MCF 10A (cell line): ENCODE measurements at places on chromosomes 7 and 10.
A peak's percentile ranks its signal among the peaks of the same experiment; 100 is the strongest.

DNA sequence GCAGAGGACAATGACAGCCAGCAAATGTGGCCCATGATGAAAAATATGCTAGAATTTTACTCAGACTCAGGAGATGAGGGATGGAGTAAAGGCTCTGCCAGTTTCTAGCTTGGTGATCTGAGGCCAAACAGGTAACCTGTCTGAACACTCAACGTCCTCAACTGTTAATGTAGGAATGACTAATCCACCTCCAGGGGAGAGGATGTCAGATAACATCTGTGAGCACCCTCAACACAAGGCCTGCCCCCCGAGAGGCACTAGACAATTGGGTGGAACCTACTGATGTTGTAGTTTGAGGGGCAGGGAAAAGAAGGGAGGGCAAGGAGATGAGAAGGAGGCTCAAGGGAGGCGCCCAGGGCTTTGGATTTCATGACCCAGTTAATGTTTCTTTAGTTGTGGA is 445.1 kb downstream of the PLXNA4 start:
- no peak for DNase-seq

GRCh38 chr7:137342265-137342664 is 1.3 kb downstream of the PTN start:
- DNase-seq: no peak

DNA sequence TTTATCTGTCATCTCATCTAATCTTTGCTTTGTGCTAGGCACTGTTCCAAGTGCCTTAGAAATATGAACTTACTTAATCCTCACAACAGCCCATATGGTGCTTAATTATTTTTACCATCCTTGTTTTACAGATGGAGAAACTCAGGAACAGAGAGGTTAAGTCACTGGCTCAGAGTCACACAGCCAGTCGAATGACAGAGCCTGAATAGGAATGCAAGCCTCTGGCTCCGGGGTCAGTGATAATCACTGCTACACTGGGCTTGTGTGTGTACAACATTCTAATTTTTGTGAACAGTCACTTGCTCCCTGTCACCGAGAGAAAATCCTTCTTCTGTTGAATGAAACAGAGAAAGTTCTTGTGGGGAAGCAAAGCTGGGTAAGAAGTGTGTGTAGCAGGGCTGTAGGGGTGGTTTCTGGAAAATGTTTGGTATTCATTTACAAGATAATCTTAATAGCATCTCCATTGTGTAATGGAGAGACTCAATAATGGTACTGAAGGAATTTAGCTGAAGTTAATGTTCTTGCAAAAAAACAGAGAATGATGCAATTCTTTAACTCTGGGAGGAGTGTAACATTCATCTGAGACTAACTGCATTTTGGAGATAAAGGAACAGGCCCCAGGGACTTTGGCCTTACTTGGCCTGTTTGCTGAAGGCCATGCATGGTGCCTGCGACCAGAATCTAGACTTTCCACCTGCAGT is 290.6 kb downstream of the FRMD4A start:
- DNase-seq: no peak

GRCh38 chr7:139494835-139495579 is 11.5 kb upstream of the KLRG2 start:
- DNase-seq: no peak

- peak; percentile 47 for DNase-seq
Measured at GRCh38 chr7:27142580-27143022, 880 bp downstream of the HOXA5 start.

GRCh38 chr10:81784111-81784597 is 90.8 kb upstream of the NRG3 start:
- DNase-seq: no peak

- DNase-seq: no peak
Measured at GRCh38 chr10:34029455-34029854, 695.0 kb upstream of the NRP1 start.

- peak; percentile 80 for DNase-seq
Measured at GRCh38 chr10:46033602-46034011, 3.2 kb upstream of the NCOA4 start.

GRCh38 chr7:39615350-39615975 is 7.9 kb upstream of the RALA start:
- no peak for DNase-seq

DNA sequence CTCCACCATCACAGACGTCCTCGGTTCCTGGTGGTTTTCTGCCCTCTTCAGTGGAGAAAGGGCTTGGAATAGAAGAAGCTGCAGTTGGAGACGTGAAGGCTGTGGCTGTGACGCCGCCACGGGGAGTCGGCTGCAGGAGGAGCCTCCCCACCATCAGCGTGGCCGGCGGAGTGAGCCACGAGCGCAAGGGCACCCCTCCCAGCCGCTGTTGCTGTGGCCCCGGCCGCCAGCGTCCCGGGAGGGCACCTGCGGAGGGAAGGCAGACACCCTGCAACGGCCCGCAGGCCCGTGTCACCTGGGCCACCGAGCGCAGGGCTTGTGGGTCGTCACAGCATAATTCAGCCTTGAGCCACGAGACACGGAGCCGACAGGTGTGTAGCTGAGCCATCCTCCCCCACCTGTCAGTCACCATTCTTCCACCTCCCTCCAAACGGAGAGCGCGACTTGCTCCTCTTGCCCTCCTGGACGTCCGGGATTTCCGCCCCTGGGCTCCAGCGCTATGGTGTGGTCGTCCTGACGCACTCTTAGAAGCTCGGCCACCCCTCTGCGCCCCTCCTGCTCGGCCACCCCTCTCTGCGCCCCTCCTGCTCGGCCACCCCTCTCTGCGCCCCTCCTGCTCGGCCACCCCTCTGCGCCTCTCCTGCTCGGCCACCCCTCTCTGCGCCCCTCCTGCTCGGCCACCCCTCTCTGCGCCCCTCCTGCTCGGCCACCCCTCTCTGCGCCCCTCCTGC is 102.7 kb downstream of the PTPRN2 start:
- no peak for DNase-seq

- no peak for DNase-seq
Measured at GRCh38 chr7:27193335-27194001, 6.4 kb downstream of the HOXA13 start.

DNA sequence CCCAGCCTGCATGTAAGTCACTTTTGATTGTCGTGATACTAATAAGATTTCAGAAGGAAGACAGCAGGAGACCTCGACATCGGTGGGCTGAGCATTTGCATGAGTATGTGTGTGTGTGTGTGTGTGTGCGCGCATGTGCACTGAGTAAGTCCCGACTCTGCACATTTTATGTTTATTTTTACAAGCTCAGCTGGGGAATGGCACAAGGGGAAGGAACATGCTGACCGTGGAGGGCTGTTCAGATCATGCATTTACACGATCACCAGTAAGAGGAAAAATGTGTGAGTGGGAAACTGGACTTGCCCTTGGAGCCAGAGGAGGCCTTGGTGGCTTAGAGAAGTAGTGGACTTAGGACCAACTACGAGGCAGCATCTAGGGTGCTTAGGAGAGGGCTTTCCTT is 41.3 kb downstream of the IL2RA start:
- no peak for DNase-seq

GRCh38 chr10:59666310-59666709 is 43.3 kb downstream of the SLC16A9 start:
- DNase-seq: no peak

GRCh38 chr7:126953461-126953860 is 299.3 kb downstream of the GRM8 start:
- DNase-seq: no peak
